ENCODE measurements at places on chromosomes 16 and 17. TPM values are rescaled to one million over a fixed set of nuclear protein-coding genes. Genes with fewer than 3 reads are reported as not detected.

The TUBB3 gene
- 235 TPM for total RNA-seq

The TUBG2 gene
- 18.7 TPM for total RNA-seq

The CCL3 gene
- total RNA-seq = not detected

The KRTAP4-1 gene
- total RNA-seq = 0.25 TPM

The ALDH3A1 gene
- total RNA-seq = 958 TPM

Measured in A549 treated with CORT108297 at 1 μM for 4 hours (cell line).